ENCODE measurements at places on chromosomes 1 and 21.
A peak's percentile ranks its signal among the peaks of the same experiment; 100 is the strongest.

- no peak for DNase-seq
Measured at GRCh38 chr21:18959817-18960216, 556.2 kb upstream of the TMPRSS15 start.

- no peak for DNase-seq
Measured at GRCh38 chr1:28056129-28056925, 32.1 kb downstream of the EYA3 start.

DNA sequence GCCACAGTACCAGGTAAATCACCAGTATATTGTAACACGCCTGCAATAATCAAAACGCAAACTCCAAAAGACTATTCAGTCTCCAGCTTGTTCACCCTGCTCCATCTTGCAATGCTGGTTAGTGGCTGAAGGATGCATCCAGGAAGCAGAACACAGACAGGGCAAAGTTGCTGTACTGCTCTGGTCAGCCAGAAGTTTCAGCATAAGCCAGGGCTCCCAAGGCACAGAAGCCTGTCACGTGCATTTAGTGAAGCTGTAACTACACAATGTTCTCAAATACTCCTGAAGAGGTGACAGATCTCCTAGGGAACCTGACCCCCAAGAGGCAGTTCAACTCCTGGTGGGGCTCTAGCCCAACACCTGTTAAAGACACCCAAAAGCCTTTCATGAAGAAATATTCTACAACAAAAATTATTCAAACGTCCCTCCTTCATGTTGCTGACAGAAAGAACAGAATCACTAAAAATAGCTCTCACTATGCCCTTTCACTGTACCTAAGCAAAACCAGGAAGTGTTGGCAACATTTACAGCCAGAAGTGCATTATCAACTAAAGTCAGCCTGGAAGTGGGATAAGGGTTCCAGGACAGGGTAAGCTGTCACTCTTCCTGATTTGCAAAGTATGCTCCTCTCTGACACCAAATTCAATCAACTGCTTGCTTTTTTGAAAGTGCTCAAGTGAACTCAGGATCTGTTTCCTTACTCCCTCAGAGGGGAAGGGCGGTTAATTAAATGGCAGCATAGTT is 52.1 kb downstream of the SLC35D1 start:
- no peak for DNase-seq

- no peak for DNase-seq
Measured at GRCh38 chr1:179325836-179326235, 32.2 kb downstream of the SOAT1 start.

DNA sequence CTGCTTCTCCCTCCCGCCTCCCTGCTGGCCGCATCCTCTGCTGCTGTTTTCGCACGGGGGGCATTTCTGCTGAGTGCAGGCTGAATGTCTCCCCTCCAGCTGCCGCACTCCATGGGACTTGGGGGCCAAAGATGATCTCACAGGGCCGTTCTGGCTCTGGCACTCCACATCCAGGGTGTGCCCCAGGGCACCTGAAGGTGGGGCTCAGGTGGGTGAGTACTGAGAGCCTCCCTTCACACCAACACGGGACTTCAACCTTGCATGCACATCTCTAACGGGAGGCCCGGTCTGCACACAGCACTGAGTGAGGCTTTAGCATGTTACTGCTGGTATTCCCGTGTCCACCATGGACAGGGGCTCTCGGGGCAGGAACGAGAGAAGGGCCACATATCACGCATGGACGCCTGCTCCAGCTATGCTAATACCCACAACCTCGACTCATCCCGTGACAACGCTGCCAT is 88.9 kb downstream of the DMRTB1 start:
- DNase-seq = no peak

DNA sequence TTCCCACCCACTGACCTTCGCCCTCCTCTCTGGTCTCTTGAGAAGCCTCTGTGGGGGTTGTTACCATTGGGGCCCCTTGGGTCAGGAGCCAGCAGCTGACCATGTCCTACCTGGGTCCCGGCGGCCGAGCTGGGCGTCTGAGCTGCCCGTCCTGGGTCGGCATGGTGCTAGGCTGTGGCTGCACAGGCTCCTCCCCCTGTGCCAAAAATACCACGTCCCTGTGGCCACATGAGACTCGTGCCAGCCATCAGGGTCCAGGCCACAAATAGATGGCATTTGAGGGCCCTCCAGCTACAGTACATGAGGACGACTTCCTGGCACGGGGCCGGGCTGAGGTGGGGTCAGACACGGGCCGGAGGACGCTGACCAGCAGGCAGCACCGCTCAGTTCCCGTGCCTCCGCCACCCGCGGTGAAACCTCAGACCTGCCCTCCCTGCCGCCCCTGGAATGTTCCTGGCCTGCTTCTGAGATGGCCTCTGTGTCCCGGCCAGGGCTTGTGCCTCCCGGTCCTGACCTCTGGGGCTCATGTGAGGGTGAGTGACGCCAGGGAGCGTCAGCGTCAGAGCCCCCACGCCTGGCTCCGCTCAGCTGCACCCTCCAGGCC is at the start of gene PERM1:
PERM1 (minus strand) TSS at position 139 of the 604 bp plus-strand sequence. CDS start 1,064 bp downstream, outside the sequence.
- DNase-seq = no peak

- no peak for DNase-seq
Measured at GRCh38 chr1:87104945-87105344, 190.5 kb downstream of the HS2ST1 start.

DNA sequence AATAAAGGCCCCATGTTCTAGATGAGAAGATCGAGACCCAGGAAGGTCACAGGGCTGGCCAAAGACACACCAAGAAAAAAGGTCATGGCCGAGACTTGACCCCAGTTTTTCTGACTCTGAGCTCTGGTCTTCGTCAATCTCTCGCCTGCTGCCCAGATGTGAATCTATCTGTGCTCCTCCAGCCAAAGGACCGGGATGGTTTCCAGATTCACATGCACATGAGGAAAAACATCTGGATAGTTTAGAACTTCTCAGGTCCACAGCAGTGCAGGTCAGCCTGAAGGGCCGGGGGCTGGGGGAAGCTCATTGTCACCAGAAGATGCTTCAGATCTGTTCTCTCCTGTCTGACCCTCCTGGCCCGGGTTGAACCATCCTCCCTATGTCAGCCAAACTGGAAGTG is 49.0 kb downstream of the KCNN3 start:
- DNase-seq = no peak

DNA sequence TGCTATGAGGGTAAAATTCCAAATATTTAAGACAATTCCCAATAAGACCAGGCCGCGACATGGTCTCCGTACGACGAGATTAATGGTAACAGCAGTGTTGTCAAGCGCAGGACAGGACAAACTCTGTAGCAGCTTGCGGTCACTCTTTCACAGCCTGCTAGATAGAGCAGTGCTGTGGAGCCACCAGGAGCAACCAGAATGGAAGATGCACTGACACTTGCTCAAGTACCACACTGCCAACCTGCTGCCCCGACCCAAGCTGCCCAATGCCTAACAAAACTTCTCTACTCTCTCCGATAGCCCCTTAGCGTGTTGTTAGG is 636 bp downstream of the WARS2 start:
- no peak for DNase-seq

- no peak for DNase-seq
Measured at GRCh38 chr21:37587203-37587602, 220.6 kb downstream of the DYRK1A start.

DNA sequence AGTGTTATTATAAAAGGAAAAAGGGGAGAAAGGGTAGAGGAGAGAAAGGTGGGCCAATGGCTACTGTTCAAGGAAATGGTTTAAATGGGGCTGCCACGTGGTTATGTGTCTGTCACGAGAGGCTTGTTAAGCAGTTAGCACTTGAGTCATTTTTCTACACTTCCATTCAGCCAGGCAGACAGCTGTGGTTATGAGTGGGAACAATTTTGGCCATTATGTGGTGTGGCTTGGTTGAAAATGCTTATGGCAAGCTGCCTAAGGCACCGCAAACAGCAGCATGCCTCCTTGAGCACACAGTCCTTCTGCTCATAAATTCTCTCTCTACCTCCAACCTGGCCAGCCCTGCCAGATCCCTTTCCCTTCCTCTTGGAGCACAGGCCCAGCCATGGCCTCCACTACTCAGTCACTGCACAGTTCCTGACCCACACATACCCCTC is 3.2 kb upstream of the SRM start:
- no peak for DNase-seq

GRCh38 chr1:117925981-117926380 is 3.4 kb downstream of the GDAP2 start:
- DNase-seq = no peak

DNA sequence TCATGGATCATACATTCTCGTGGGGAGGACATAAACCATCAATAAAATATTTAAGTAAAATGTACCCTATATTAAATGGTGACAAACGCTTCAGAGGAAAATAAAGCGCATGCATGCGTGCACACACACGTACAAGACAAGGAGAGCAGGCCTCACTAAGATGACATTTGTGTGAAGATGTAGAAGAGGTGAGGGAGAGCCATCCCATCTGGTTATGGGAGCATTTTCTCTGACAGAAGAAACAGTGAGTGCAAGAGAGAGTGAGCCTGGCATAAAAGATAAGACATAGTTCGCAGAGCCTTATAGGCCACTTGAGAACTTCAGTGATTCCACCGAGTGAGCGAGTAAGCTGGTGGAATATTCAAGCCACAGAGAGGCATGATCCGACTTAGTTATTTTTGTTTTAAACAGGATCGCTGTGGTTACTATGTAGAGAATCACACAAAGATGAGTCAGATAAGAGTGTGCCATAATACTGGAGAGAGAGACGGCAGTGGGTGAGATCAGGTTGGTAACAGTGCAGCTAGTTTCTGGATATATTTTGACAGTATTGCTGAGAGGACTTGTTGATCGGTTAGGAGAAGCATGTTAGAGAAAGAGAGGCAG is 624.2 kb downstream of the PLPP3 start:
- DNase-seq = no peak

- peak; percentile 43 for DNase-seq
Measured at GRCh38 chr1:202575918-202576653, 134.2 kb downstream of the SYT2 start.

GRCh38 chr1:160866695-160867260 is 4.1 kb upstream of the CD244 start:
- DNase-seq = no peak

DNA sequence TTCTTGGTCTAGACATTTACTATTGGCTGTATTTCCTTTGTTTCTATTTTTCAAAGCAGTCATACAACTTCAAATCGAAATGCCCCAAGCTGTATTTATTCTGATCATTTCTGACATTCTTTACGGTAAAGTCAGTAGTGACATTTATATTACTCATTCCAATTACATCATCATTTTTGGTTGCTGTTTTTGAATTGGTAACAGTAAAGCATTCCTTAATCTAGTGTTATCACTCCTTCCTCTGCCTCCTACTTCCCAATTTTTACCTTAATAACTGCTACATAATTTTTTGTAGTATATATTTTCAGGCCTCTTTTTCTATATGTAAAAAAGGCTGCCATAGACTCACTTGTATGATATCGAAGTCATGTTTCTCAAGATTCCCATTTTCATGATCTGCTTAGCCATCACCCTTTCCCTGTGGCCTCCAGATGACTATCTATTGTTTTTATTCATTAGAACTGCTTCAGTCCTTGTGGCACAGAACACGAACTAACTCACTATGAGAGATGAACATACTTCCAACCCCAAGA is 167.2 kb downstream of the RUNX1 start:
- no peak for DNase-seq

DNA sequence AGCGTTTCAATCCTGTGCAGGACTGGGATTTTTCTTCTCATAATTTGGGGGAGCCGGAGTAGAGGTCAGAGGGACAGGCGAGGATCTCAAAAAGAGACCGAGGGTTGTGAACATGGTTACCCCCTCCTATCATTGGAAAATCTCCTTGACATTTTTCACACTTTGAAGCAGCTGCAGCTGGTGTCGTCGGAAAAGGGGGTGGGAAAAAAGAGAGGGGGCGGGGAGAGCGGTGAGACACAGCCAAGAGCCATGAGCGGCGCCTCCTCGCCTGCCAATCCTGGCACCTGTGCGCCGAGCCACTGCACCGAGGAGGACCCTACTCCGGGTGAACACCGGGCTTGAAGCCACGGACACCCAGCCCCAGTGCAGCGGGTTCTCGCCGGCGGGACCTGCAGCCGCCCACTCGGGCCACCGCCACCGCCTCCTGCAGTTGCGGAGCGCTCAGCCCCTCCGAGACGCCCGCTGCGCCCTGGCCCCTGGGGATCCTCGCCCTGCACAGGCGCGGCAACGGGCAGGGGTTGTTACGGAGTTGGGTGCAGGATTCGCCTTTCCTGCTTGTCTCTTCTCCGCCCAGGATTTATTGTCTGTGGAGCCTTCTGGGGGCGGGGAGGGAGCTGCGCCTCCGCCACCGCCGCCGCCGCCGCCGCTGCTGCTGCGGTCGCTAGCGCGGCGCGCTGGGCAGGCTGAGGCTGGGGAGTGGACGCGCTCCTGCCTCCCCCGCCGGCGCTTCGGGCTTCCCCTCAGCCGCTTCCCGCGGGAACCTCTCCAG is at the start of gene LRRC7:
LRRC7 (plus strand) TSS at position 271 of the 769 bp plus-strand sequence. CDS start 718 bp downstream, outside the sequence.
- DNase-seq = peak; percentile 85

DNA sequence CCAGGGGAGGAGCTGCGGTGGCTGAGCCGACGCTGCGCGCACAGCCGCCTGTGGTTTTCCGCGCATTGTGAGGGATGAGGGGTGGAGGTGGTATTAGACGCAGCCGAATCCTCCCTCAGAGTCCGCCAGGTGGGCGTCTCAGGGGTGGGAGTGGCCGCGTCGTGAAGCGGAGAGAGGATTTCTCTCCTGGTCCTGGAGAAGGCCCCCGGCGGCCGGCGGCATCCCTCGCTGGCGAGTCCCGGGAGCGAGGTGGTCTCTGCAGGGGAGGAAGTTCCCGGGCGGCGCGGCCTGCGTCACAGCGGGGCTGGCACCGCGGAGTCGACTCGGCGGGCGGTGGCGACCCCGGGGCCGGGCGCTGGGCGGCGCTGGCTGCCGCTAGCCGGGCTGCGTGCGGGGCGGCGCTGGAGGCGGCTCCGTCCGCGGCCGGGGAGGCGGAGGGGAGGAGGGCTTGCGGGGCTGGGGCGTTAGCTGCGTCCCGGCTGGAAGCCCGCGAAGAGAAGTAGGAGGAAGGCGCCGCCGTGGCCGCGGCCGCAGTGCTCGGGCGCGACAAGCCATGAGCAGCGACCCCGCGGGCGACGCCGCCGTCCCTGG is at the start of gene LRRC8C:
LRRC8C (plus strand) TSS at position 464 of the 591 bp plus-strand sequence. CDS start 53,354 bp downstream, outside the sequence.
- peak; percentile 90 for DNase-seq

- DNase-seq = no peak
Measured at GRCh38 chr21:38610623-38611251, 112.5 kb upstream of the ERG start.

DNA sequence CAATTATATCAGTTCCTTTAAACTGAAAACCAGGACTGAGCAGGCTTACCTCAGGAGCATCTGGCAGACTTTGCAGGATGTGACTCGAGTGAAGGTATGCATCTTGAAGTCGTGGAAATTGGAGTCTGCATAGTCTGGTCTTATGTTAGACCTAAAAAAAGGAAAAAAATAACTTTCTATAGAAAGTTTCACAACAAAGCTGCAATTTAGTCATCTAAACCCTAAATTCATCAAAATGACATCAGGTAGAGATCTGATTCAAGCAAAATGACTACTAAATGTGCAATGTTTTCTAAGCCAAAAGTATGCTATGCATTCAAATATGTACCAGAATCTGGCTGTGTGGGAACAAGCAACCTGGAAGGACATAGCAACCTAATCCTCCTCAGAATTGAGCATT is 260.1 kb downstream of the VAV3 start:
- DNase-seq = no peak

DNA sequence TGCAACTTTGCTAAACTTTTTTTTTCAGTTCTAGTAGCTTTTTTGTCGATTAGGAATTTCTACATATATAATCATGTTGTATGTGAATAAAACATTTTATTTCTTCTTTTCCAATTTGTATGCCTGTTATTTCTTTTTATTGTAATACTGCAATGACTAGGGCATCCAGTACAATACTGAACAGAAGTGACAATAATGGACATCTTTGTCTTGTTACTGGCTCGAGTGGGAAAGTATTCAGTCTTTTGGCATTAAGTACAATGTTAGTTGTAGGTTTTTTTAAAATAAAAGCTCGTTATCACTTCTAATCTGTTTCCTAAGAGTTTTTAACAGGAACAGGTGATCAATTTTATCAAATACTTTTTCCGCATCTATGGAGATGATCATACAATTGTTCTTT is 9.8 kb downstream of the STPG1 start:
- DNase-seq = no peak
